SK-MEL-5 (cell line): ENCODE measurements at places on chromosomes 16 and 17. TPM values are rescaled to one million over a fixed set of nuclear protein-coding genes. Genes with fewer than 3 reads are reported as not detected.

DNA sequence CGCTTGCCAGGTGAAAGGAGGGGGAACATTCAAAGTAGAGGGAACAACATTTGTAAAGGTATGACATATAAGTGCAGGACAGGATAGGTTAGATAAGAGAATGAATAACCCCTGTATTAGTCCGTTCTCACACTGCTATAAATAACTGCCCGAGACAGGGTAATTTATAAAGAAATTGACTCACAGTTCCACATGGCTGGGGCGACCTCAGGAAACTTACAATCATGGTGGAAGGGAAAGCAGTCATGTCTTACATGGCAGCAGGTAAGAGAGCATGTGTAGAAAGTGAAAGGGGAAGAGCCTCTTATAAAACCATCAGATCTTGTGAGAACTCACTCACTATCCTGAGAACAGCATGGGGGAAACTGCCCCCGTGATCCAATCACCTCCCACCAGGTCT, 223.8 kb downstream of the SOX9 start:
- DNase-seq, result no peak

- DNase-seq, result no peak
Measured at GRCh38 chr16:7343243-7343642, 10.6 kb downstream of the RBFOX1 start.

- DNase-seq, result peak; percentile 76
Measured at GRCh38 chr16:9437115-9437514, 345.7 kb downstream of the HAPSTR1 start.

- DNase-seq, result no peak
Measured at GRCh38 chr16:47780213-47780875, 319.2 kb downstream of the PHKB start.

- DNase-seq, result no peak
Measured at GRCh38 chr17:41505007-41505808, at the start of gene KRT13. KRT13 (minus strand) TSS chr17:41505612; CDS start chr17:41505550, 62 bp downstream.

GRCh38 chr17:58621174-58621573, 70.7 kb downstream of the TEX14 start:
- DNase-seq, result no peak

- no peak for DNase-seq
Measured at GRCh38 chr17:10842658-10843057, 4.8 kb upstream of the PIRT start.

- DNase-seq, result no peak
Measured at GRCh38 chr16:68948230-68948910, 105.0 kb downstream of the TANGO6 start.

- DNase-seq, result peak; percentile 70
Measured at GRCh38 chr17:48610282-48611211, at the start of gene HOXB7. HOXB7 (minus strand) TSS chr17:48611017; CDS start chr17:48610918, 99 bp downstream.

GRCh38 chr17:51640108-51640622, 379.8 kb downstream of the UTP18 start:
- DNase-seq, result peak; percentile 71

DNA sequence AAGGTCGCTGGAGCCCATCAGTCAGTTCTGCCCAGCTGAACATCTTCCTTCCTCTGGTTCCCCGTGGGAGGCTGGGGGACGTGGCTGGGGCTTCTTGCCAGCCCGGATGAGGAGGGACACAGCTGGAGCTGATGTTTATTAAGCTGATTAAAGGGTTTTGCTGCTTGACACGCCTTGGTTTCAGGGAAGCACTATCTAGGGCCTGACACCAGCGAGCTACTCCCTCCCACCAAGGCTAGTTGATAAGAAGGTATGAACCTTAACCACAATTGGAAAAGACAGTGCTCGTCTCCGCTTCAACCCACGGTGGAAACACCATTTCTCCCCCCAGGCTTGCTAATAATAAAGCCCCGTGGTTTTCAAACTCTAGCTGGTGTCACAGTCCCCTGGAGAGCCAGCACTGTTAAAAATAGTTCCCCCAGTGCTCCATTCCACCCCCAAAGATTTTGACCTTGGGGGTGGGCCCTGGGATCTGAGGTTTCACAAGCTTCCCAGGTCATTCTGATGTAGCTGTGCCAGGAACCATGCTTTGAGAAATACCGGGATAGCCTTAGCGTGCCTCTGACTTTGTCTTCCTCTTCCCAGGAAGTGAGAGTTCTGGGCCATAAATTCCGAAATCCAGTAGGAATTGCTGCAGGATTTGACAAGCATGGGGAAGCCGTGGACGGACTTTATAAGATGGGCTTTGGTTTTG, 5.5 kb downstream of the DHODH start:
- DNase-seq, result no peak

DNA sequence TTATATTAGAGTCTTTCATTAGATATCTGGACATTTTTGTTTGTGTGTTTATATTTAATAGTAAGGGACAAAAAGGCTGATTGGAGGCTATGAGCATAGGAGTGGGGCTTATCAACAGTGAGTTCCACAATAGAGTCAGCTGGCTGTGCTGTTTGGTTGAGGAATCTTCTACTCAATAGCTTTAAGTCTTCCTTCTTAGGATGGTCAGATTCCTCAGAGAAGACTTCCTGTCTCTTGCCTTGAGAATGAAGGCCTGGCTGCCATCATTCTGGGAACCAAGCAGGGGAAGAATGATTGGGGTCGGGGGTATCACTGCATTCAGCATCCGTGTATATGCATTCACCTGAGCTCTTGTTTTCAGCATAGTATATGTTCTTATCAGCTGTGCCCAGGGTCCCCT, 31.9 kb upstream of the ABCC11 start:
- peak; percentile 70 for DNase-seq

DNA sequence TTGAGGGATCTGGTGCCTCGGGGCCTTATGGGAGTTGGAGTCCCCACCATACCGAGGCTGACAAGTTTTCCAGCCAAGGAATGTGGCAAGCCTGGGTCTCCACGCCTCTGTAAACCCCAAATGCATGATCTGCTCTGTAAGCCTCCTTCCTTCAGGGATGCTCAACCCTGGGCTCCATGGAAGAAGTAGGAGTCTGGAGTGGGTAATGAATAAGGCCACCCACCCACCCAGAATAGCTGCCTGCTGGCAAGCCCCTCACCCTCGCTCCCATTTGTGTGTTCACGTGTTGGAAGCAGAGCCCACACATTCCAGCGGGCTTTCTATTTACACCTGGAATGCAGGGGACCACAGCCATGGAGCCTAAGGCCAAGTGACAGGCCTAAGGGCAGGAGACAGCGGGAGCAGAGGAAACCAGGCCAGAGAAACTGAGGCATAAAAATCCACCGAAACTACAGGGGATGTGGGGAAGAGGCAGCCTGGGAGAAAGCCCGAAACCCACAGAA, 4.4 kb downstream of the DLG4 start:
- DNase-seq, result no peak

- no peak for DNase-seq
Measured at GRCh38 chr17:75645889-75646637, 12.8 kb downstream of the SMIM5 start.

DNA sequence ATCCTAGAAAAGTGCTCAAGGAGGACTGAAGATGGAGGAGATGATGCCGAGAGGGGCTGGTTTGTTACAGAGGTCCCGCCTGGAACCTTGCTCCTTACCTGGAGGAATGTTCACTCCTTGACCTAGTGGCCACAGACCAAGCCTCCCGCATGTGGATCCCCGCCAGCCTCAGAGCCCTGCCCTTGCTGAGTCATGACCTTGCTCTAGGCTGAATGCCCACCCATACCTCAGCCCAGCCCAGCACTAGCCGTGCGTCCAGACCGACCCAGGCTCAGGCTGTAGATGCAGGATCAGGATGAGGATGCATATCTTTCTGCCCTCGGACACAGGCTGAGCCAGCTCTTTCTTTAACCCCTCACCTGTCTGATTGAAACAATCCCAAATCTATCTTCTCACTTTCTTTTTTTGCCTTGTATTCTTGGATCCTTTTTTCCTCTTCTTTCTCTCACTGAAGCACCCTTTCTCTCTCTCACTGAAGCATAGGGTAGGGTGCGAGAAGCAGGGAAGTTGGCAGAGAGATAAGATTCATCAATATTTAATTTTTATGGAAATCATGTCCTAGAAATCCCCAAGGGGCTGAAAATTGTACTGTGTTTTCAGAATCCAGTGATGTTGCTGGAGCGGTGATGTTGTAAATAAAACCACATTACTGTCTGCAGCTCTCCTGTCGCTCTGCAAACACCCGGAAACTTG, 34.9 kb downstream of the WSCD1 start:
- no peak for DNase-seq

DNA sequence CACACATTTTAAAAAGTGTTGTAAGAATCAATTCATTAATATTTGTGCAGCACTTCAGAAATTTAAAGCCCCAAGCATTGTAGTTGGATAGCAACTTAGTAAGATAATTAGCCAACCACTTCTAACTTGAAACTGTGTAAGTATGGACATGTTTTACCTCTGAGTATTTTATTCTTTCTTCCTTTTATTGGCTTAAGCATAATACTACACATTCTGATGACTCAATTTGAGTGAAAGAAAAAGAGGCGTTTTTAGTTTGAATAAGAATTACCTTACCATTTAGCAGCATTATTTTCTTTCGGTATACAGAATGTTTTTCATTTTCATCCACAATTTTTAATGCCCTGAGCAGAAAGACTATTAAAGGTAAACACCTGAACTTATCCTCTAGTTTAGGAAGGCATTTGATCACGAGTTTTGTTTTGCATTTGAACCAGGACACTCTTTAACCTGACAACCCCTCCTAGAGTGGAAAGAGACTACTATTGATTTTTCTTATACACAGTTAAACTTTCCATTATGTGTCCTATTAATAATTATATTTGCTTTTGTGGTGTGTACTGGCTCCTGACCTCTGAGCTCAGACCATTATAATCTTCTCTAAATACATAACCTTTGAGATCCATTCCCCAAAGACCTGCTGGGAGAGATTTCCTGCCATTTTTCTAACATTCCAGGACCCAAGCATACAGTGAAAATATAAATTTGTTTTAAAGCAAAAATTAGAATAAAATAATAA, 9.2 kb downstream of the NACA2 start:
- no peak for DNase-seq

DNA sequence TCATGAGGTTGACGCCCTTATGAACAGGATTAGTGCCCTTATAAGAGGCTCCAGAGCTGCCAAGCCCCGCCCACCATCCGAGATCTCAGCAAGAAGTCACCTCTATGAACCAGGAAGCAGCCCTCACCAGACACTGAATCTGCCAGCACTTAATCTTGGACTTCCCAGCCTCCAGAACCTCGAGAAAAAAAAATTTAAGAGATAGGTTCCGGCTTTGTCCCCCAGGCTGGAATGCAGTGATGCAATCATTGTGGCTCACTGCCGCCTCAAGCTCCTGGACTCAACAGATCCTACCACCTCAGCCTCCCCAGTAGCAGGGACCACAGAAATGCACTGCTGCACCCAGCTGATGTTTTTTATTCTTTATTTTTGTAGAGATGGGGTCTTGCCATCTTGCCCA, 22.5 kb upstream of the ADCY9 start:
- no peak for DNase-seq

DNA sequence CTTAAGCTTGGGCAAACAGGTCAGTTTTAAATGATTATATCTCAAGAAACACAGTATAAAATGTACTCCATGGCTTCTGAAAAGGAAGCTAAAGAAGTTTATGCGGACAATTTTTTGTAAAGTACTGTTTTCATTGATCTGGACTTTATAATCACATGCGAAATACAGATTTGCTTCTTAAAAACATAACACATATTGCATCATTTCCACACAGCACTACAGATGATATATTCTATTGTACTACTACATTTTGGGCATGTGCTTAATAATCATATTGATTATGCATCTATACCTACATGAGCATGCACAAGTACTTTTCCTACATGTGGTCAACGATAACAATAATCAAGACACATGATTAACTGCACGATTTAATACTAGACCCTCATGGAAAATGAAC, 22.5 kb downstream of the TRIM37 start:
- DNase-seq, result no peak

DNA sequence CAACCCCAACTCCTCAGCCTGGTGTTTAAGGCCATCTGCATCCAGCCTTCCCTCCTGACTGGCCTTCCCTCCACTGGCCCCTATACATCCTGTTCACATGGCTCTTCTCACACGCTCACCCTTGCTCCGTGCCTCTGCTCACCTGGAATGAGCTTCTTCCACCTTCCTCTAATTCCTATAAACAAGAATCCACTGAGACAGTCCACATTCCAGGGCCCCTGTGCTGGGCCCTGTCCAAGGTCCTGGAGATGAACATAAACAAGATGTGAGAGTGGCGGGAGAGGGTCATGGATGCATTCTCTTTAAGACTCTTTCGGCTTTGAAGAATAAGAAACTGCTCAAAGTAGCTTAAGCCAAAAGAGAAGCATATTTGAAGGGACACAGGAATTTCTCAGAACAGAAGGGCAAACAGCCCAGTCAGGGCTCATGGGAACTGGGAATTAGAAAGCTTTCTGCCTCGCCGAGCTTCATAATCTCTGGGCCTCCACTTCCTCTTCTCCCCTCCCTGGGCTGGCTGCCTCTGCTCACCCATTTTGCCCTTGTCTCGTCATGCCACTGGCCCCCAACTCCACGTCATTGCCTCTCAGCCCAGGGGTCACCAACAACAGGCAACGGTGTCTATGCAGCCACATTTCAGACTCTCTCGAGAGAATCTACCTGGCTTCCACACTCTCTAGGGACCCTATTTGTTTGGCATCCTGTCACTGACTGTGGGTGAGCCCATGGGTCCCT, 13.5 kb downstream of the SPPL2C start:
- peak; percentile 44 for DNase-seq

GRCh38 chr17:58630883-58631522, 60.8 kb downstream of the TEX14 start:
- DNase-seq, result no peak

DNA sequence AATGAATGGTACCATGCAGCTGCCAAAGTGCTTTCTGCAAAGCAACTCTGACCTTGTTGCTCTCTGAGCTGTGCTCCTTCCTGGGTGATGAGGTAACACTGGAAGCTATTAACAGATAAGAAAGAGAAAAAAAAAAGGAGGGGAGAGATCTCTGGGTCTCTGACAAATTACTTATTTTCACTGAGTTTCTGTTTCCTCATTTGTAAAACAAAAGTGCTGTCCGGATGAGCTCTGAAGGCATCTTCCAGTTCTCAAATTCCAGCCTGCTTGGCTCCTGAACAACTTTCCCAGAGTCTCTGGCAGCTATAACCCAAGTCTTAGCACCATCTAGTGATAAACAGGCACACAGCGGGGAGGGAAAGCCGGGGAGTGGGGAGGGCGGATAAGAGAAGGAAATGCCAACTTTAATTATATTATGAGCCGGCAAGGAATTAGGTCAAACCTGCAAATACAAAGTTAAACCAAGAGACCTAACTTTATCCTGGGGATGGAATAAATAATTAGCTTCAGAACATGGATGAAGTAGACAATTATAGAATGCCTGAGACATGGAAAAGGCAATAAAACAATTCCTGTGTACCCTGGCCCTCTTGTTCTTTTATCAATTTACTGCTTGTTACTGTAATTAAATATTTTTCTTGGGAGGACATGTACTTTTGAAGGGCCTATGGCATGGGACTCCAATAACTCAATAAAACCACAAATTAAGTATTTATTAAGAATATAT, 61.3 kb upstream of the KIFC3 start:
- peak; percentile 76 for DNase-seq

TPSG1 gene
- total RNA-seq, result not detected in 2 replicates

GLTPD2 gene
- not detected in 2 replicates for total RNA-seq

CSHL1 gene
- not detected in 2 replicates for total RNA-seq

SNX11 gene
- total RNA-seq, result 11.0 and 13.0 TPM in 2 replicates

RAP1GAP2 gene
- 1.7 and 2.0 TPM in 2 replicates for total RNA-seq

TBC1D3E gene
- not detected in 2 replicates for total RNA-seq

BRICD5 gene
- total RNA-seq, result 0.96 and 1.6 TPM in 2 replicates
